ENCODE measurements at places on chromosomes 6 and 20.

GRCh38 chr6:47780510-47781356 lies 1.1 kb upstream of the OPN5 start:
- DNase-seq: no peak

GRCh38 chr6:27422651-27423332 lies 34.2 kb downstream of the ZNF391 start:
- DNase-seq: no peak

DNA sequence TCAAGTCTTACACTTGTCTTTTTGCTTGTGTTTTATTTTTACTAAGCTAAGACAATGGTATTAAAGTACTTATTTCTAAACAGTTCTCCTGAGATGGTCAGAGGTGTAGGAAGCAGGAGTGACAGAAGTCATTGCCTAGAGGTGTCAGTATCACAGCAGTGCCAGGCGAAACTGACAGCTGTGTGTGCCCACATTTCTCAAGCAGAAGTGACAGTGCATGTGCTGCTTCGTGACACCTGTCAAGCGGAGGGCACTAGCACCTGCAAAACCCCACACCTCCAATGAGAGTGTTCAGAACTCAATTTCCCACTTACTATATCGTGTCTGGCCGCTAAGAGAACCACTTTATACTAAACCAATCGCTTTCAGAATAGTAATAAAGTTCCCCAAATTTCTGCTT lies 82.8 kb downstream of the SLC23A2 start:
- DNase-seq: no peak

DNA sequence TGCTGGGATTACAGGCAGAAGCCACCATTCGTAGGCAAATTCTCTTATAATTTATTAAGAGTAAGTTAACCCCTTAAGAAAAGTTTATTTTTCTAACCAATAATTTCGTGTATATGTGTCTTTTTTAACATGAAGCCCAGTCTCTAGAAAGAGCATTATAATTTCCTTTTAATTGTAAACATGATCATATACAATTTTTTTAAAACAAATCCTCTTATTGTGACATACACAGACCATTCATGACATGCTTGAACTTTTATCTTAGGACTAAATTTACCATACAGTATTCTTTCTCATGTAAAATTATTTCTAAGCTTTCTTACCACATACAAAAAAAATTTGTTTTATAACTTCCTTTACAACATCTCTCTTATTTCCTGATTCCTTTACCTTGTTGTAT lies 6.7 kb downstream of the ACOT13 start:
- DNase-seq: no peak

DNA sequence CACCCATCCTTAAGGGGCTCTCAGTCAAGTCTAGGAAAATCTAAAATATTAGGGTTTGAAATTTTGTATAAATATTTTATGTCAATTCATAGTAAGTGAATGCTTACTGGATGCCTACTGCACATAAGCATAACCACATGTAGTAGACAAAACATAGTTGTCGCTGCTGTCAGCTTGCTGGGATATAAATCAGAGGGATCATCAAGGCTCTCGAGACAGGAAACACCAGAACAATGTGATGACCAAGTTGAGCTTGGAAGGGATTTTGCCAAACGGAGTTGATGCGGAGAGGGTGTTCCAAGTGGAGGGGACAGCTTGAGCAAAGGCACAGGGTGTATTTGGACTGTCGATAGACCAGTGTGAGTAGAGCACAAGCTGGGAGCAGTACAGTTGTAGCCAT lies 105.8 kb upstream of the SUPT3H start:
- DNase-seq: no peak

DNA sequence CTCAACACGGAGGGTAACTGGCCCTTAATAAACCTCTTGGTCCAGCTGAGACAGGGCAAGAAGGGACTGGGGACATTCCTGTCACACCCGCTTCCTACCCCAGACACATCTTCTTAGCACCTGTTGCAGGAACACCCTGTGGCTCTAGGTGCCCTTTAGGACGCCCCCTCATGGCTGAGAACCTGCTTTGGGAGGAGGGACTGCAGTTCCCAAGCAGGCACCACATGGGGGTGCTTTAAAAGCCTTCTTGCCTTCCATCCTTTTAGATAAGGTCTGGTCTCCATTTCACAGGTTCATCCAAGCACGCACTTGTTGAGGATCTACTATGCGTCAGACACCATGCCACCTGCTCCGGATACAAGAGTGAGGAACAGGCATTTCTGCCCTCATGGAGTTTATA lies 26.6 kb downstream of the NSFL1C start:
- no peak for DNase-seq

- DNase-seq: no peak
Measured at GRCh38 chr20:13648291-13649228, 9.8 kb upstream of the TASP1 start.

- DNase-seq: no peak
Measured at GRCh38 chr6:134312038-134312660, 5.8 kb downstream of the SGK1 start.

DNA sequence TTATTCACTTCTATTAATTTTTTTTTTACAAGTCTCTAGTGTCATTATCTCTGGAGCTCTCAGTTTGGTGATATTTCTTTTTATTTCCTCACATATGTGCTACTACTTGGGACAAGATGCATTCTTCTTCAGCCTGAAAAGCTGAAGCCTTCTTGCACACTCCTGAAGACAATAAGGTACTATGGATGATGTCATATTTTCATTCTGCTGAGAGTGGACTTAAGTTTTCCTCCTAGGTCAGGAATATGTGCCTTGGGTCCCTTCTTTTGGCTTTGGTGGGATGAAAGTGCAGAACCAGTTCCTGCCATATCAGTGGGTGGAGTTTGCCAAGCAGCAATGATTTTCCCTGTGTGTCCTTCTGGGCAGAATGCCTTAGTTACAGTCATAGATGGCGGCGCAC lies 188.7 kb upstream of the EYA4 start:
- no peak for DNase-seq

DNA sequence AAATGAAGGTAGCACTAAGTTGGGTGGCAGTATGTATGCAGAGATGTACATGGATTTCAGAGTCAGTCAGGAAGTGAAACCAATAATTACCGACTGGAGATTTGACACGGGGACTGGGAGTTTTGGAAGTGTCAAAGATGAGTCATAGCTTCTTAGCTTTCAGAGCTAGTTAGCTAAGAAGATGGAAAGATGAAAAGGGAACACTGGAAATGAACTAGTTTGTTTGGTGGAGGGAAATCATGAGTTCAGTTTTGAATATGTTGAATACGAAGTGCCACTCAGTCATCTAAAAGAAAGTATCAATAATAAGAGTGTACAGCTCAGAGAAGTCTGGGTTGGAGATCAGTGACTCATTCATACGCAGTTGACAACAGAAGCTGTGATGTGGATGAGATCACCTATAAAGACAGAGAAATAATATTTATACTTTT lies 7.5 kb downstream of the ESF1 start:
- no peak for DNase-seq

GRCh38 chr6:110944681-110945151 lies 13.8 kb upstream of the GTF3C6 start:
- DNase-seq: no peak

DNA sequence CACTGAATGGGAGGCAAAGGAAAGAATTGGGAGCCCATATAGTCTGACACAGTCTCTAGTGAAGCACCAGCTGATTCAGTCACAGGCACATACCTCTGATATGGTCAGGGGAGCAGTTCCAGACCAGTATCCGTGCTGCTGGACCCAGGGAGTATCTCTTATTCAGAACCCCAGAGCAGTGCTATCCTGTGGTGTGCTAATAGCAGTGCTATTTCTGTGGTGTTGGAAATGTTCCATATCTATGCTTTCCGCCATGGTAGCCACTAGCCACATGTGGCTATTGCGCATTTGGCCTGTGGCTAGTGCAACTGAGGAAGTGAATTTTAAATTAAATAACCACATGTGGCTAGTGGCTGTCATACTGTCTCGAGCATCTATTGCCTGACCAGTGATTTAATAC lies 11.0 kb downstream of the SCUBE3 start:
- DNase-seq: no peak

DNA sequence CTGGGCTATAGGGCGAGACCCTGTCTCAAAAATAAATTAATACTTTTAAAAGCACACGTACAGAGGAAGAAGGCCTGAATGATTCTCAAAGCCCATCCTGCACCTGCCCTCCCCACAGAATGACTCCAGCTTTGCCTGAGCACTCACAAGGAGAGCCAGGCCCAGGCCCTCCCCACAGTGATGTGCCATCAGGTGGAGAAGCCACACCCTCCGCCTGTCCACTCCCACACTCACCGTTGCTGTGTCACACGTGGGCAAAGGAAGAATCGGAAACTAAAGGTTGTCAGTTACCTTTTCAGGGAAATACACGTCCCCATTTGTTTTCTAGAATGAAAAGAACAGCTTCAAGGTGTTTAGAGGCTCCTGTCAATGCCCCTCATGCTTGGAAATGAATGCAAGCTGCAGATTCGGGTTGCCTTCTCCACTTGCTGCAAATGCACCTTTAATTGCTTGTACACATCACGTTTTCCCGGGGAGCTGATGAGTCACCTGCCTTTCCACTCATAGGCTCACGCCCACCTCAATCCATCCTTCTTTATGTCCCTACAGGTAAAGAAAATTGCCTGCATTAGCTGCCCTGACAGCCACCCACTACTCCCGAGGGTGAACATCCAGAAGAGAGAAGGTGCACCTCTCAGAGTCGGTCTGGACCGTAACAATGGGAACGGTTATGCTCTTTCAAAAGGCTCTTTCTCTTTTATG lies 45.5 kb upstream of the AFDN start:
- no peak for DNase-seq

GRCh38 chr6:31805939-31806469 lies 762 bp downstream of the LSM2 start:
- DNase-seq: no peak

DNA sequence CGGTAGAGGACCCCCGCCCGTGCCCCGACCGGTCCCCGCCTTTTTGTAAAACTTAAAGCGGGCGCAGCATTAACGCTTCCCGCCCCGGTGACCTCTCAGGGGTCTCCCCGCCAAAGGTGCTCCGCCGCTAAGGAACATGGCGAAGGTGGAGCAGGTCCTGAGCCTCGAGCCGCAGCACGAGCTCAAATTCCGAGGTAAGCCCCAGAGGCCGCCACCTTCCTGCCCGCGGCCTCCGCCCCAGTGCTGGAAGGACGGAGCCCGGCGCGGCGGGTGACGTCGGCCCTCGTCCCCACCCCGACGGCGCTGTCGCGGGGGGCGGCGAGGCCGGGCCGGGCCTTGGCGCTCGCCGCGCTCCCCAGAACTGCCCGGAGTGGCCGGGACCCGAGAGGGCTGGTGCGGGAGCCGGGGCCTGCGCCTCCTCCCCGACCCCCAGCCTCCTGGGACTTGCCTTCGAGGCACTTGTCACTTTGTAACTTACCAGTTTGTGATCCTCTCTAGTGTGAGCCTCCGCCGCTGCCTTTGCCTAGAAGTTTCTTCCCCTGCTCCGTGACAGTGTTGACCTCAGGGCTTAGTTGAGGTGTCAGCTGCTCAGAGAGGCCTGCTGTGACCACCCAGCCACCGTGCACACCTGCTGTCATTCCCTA lies 417 bp downstream of the VAPB start:
- peak; percentile 39 for DNase-seq

GRCh38 chr6:11970114-11970513 lies 42.0 kb upstream of the HIVEP1 start:
- DNase-seq: no peak

GRCh38 chr20:54608039-54608745 lies 132.8 kb downstream of the DOK5 start:
- no peak for DNase-seq

DNA sequence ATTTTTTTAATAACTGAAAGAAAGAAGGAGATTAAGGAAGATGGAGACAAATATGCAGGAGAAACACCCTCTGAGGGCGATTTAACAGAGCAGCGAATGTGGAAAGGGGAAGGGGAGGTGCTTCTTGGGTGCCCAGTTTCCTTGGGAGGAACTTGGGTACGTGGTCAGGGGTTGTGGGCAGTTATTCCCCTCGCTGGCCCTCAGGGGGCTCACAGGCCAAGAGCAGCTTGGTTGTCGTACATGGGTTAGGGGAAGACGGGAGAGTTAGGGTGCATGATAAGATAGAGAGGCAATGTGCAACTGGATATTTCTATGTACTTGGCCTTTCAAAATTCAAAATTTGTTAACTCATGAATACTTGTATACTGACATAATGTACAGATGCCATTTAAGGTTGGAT lies 7.0 kb upstream of the TUBB2A start:
- DNase-seq: no peak

DNA sequence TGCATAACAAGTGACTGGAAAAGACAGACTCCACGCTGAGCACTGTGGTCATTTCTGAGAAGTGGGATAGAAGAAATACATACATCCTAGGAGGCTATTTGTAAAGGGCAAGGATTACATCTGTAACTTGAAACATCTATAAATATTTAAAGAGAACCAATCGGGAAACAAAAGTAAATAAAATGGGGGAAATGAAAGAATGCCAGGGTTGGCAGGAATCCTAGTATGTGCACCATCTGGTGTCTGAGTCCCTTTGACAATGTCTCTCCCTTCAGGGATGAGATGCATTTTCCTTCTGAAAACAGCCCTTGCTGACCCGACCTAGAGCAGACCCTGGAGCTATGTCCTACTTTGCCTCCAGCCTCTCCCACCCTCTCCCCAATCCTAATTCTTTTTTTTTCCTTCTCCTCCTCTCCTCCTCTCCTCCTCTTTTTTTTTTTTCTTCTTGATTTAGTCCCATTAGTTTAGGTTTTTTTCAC lies 53.2 kb downstream of the VSTM2L start:
- no peak for DNase-seq

DNA sequence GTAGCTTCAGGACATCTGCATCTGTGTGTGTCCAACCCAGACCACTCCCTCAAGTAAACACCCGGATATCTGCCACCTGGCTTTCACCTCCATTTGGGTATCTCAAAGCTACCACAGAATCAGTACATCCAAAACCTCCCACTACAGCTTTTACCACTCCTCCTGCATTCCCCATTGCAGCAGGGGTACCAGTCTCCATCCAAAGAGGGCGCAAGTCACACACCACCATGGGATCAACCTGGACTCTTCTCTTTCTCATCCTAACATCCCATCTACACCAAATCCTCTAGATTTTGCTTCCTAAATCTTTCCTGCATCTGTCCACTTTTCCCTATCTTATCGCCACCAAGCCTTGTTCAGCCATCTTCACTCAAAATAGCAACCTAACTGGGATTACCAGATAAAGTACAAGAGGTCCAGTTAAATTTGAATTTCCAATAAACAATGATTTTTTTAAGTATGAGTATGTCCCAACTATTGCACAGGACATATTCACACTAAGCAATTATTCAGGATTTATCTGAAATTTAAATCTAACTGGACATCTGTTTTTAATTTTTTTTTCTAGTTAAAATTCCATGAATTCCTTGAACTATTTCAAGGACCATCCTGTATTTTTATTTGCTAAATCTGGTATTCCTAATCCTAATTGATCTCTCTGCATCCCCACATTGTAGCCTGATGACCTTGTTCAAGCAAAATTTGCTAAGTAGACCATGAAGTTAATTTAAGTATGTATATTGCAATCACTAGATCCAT lies 164.3 kb upstream of the MLN start:
- no peak for DNase-seq

GRCh38 chr20:44195605-44196004 lies 8.6 kb upstream of the JPH2 start:
- no peak for DNase-seq

GRCh38 chr6:13866301-13866700 lies 51.9 kb upstream of the MCUR1 start:
- DNase-seq: no peak

GRCh38 chr20:1526310-1526709 lies 31.2 kb downstream of the SIRPD start:
- DNase-seq: no peak

Measured in mesothelial cell of epicardium (in vitro differentiated cells).